ENCODE measurements at places on chromosomes 7 and 10. TPM values are rescaled to one million over a fixed set of nuclear protein-coding genes. Genes with fewer than 3 reads are reported as not detected.

DNA sequence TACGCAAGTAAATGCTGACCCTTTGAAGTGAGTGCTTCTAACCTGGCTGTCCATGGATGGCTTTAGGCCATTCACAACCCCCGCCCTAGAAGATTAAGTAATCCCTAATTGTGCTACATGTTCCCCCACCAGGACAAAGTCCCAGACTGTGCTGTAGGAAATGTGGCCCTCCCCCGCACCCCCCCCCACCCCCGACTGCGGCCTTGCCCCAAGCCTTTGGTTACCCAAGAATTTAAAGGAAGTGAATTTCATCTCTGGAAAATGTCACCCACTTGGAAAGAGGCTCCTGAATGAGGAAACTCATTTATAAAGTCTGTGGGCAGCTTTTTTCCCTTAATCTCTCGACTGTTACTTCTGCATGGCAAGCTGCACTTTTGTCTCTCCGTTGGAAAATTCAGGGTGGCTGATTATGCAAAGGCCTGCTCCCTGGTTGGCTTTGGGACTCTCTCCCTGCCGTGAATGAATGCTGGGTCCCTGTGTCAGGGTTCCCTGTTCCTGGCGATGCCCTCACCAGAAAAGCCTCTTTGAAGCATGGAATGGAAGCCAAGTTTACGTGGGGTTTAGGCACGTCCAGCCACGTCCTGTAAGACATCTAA lies 31.4 kb upstream of the AQP1 start:
- no peak for ATAC-seq

GRCh38 chr7:127667017-127667670 lies 15.2 kb downstream of the SND1 start:
- no peak for ATAC-seq

GRCh38 chr7:28142650-28143049 lies 37.9 kb downstream of the JAZF1 start:
- ATAC-seq = no peak

GRCh38 chr7:2608921-2609411 lies 22.8 kb upstream of the TTYH3 start:
- ATAC-seq = peak; percentile 8

DNA sequence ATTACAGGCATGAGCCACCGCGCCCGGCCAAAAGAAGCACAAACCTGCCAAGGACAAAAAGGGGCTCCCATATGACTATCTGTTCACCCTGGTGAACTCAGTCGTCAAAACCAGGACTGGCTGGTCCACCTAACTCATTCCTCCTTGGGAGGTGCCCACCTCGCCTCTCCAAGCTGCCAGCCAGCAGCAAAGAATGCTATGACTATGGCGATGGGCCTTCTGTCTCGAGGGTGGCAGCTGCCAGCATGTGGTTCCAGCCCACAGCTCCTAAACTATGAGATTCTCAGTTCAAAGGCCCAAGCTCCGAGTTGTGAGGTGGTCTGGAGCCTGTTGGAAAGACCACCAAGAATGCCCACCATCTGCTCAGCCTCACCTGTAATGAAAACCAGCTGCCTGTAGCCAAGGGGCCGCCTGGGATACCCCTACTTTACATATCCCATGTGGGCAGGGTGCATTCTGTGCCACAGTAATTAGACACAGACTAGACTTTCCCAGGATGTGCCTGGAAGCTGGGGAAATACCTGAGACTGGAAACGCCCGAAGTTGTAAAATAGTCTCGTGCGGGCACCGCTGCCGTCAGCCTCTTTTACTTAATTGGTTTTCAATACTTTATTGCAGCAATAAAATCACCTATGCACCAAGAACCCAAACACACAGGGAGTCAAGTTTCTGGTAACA lies 71.1 kb downstream of the ZRANB1 start:
- no peak for ATAC-seq

GRCh38 chr10:102779680-102780526 lies 36.2 kb downstream of the WBP1L start:
- no peak for ATAC-seq

GRCh38 chr10:80477813-80478212 lies 23.7 kb downstream of the TSPAN14 start:
- ATAC-seq = no peak

DNA sequence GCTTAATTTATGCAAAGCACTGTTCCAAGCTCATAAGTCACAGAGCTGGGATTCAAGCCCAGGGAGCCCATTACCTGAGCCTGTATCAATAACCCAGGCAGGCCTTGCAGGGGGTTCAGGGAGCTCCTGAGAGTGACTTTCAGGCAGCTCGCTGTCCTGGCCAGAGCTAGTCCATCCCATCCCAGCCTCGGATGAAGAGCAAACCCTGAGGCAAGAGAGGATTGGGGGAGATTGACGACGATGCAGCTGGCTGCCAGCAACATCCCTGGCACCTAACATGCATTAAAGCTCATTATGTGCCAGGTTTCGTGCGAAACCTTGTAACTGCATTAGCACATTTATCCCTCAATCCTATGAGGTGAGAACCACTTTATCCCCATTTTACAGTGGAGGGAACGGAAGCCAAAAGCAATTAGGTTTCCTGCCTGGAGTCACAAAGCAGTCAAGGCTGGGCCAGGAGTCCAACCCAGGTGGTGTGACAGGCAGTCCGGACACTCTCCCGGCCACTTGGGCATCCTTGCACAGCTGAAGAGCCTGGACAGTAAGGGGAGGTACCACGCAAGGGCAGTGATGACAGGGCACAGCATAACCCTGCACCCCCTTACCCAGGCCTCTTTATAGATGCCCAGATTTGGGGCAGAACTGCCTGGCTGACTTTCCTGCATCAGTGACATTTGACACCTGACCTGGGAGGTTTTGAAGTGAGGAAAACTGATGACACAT lies 129.8 kb upstream of the CHST15 start:
- ATAC-seq = no peak

DNA sequence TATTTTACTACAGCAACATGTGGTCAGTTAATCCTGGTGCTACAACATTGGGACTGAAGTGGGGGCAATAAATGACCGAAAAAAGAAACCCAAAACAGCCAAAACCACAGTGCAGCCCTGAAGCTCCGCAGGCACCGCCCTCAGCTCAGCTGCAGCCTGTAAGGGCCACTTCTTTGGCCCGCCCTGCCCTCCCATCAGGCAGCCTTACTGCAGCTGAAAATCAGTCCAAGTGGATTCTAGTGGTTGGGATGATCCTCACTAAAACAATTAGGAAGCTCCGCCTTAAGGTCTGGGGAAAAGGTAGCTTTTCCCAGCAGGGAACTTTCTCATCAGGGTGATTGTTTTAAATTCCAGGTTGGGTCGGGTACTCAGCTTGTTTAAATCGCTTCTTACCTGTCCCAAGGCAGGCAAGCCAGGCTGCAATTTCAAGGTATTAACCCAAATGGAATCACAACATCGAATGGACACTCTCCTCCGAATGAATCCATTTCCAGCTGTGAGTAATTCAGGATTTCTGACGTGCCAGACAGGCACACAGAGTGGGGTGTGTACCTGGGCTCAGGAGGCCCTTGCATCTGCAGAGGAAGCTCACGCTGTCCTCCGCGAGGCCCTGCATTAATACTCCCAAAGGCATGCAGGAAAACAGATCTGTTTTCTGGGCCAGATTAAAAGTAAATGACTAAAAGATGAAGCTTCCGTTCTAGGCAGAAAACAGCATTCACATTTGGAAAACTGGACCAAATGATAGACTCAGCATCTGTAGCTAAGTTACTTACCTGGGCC lies 104.3 kb downstream of the CREB5 start:
- no peak for ATAC-seq

- ATAC-seq = no peak
Observed at GRCh38 chr10:12704488-12704887, 297.0 kb downstream of the CCDC3 start.

GRCh38 chr10:78260680-78261079 lies 227.0 kb downstream of the RPS24 start:
- no peak for ATAC-seq

GRCh38 chr7:134567368-134567767 lies 18.5 kb downstream of the AKR1B15 start:
- ATAC-seq = no peak

DNA sequence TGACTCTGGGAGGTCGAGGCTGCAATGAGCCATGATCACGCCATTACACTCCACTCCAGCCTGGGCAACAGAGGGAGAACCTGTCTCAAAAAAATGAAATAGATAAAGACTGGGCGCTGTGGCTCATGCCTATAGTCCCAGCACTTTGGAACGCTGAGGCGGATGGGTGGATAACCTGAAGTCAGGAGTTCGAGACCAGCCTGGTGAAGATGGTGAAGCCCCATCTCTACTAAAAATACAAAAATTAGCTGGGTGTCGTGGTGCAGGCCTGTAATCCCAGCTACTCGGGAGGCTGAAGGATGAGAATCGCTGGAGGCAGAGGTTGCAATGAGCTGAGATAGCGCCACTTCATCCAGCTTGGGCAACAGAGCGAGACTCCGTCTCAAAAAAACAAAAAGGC lies 1.1 kb upstream of the DDX21 start:
- ATAC-seq = no peak

DNA sequence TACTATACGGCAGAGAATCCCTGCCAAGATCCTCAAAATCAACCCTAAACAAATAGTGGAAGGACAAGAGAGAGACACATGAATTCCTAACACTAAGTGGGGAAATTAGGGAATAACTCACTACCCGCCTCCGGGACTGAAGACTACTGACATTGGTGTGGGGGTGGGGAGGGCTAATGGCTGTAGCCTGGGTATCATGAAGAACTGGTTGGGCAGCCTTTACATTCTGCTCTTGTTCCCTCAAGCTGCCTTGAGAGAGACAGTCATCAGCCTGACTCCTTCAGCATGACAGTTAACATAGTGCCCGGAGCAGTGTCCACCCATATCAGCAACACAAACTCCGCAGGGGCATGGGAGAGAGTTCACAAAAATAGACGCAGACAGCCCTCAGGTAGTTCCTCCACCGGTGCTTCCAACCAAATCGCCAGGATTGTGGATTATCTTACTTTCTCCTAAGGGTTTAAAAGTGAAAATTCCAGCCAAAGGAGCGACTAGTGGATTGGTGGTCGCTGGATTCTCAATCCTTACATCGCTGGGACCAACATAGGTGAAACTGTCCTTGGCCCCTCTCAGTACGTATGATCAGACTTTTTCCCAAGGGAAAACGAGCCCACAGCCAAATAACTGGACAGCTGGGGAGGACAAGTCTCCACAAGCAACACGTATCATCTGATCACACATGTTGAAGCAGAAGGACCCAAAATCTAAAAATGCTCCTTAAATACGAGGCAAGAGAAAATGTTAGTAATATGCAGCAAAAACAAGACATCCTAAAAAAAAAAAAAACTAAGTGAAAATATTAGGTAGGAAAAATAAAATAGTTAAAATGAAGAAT lies 22.6 kb downstream of the TMEM254 start:
- no peak for ATAC-seq

DNA sequence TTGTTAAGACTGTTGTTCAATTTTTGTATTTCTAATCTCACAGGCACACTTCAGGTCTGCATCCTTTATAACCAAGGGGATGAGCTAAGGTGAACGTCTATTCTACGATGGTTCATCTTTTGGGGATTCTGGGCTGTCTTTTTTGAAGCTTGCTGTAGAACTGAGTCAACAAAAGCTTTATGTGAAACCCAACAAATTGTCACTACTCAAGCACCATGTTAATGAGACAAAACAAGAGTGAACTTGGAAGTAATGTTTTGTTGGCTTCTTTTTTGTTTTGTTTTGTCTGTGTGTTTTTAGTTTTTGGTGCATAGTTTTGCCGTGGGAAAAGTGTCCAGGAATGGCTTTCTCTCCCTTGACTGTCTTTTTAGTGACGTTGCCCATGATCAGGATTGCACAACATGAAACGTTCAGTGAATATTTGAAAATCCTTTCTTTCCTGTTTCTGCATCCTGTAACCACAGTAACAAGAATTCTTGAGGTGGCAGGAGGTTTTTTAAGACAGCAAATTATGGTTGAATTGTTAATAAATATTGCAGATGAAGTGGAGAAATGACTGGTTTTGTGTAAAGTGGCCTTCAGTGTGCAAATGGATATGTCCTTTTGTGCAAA lies 65.6 kb downstream of the WIPF3 start:
- peak; percentile 36 for ATAC-seq

- no peak for ATAC-seq
Observed at GRCh38 chr7:113209449-113210203, 91.3 kb upstream of the SMIM30 start.

DNA sequence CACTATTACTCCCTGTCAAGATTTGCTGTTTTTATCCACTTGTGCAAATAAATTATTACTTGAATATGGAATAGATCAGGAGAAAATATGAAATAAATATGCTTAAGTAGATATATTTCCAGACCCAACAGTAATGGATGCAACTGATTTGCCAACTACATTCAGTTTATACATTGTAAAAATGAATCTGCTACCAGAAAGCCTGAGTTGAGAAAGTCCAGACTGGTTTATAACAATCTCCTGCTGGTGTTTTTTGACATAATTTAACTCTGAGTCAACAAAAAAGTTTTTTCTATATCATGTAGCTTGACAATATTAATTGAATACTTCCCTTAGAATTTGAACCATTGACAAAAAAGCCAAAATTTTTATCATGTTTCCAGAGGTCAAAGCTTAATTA lies 265.8 kb upstream of the SEMA3D start:
- ATAC-seq = no peak

GRCh38 chr7:154592388-154592787 lies 410.5 kb downstream of the PAXIP1 start:
- ATAC-seq = no peak

TMEM178B gene
- 1.2 TPM for total RNA-seq

ATOH7 gene
- not detected for total RNA-seq

FHIP2A gene
- total RNA-seq = 51.5 TPM

Data from gastroesophageal sphincter (tissue), 4 donors.